Hippocampal formation (tissue), 2 donors: ENCODE measurements at places on chromosomes 13 and 19.
A peak's percentile ranks its signal among the peaks of the same experiment; 100 is the strongest.

- no peak for DNase-seq
Measured at GRCh38 chr13:112351825-112352224, 24.3 kb upstream of the SPACA7 start.

DNA sequence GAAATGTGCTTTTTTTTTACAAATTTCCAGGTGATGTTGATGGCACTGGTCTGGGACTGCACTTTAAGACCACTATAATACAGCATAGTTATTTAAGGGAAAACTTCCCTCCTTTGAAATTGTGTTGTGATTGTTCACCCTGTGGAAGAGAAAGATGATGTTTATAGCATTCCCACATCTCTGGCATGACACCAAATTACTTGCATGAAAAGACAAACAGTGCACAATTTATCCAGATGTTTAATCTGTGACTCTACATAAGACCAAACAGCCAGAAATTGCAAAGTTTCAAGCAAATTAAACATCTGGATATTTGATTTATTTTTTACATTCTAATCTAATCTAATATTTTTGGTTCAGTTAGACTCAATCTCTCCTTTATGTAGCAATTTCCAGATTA lies 51.6 kb downstream of the UFM1 start:
- DNase-seq, result no peak

- no peak for DNase-seq
Measured at GRCh38 chr13:75217949-75218348, 264.0 kb downstream of the TBC1D4 start.

DNA sequence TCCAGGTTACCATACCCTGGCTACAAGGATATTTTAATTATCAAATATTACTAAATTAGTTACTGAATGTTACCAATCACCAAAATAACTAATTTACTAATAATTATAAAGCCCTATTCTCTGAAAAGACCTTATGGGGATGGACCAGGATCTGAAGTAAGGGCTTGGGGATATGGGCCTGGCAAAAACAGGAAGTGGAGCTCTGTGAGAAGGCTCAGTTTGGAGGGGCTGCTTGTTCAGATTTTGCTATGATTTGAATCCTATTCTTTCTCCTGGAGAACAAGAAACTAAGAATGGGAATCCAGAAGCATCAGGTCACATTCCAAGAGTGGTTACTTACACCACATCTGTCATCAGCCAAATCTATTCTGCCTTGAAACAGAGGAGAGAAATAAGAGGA lies 148.1 kb downstream of the DNAJC15 start:
- DNase-seq, result no peak

DNA sequence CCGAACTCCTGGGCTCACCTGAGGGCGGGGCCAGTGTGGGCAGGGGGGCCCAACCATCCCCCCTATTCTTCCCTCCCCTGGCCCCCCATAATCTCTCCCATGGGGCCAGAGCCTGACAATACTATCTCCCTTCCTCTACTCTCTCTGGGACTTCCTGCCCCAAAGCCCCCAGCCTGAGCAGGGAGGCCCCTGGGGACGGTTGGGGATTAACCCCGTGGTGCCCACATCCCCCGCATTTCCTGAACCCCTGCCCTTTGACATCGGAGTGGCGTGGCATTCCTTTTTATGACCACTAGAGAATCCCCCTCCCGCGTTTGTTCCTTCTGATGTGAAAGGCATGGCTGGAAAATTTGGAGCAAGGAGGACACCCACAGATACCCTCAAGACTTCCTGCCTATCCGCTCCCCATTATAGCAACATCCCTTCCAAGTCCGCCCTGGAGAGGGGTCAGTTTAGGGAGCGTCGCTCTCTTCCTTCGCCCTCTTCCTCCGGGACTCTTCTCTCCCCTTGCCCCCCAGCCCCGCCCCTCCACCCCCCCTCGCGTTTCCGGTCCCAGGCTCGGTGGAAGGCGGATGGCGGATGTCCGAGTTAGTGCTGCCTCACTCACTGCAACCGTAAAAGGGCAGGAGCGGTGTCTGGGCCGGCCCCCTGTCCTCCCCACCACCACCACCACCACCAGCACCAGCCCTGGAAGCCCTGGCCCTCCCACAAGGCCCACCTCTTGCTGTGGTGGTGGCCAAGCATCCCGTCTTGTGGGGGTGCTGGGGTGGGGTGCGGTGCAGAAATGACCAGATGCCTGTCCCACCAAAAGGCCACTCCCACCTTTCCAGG lies 1.8 kb downstream of the VASP start:
- DNase-seq, result peak; percentile 13
